ENCODE measurements at places on chromosomes 3 and 15. TPM values are rescaled to one million over a fixed set of nuclear protein-coding genes. Genes with fewer than 3 reads are reported as not detected.

GRCh38 chr3:4956738-4957137, 22.5 kb upstream of the BHLHE40 start:
- no peak for DNase-seq

- no peak for DNase-seq
These were observed 105.7 kb downstream of the PPP2R3A start for GRCh38 chr3:136070953-136071949.

The GOLGA8S gene
- not detected for total RNA-seq

The LRTM1 gene
- not detected for total RNA-seq

GRCh38 chr15:101266034-101266433, 11.3 kb downstream of the SELENOS start:
- DNase-seq: no peak

The REC114 gene
- not detected for total RNA-seq

DNA sequence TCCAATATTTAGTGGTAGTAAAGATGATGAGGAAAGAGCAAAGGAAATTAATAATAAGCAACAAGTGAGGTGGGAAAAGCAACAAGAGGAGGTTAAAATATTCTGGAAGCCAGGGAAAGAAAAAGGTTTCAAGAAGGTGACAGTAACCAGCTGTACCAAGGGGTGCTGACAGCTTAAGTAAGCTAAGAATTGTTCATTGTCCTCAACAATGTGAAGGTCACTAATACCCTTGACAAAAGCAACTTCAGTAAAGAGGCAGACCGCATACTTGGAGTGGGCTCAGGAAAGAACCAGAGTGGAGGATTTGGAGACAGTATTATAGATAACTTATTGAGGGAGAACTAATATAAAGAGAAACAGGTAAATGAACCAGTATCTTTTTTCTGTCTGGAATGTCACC, 116.2 kb downstream of the GBE1 start:
- no peak for DNase-seq

DNA sequence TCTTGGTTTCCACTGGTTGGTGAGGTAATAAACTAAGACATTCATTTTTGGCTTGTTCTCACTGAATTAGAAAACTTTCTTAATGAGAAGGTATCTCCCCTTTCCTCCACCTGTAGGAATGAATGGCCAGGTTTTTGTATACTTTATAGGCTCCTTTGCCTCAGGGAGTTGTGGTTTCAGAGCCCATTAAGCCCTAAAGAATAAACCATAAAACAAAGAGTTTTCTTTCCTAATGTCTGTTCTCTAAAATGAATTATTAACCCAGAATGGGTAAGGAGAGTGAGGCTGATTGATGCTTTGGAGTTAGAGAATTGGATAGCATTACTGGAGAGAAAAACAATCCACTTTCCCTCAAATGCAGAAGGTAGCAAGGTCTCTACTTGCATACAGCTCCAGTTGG, 67.6 kb downstream of the TIGIT start:
- no peak for DNase-seq

GRCh38 chr3:148773805-148774204, 53.8 kb upstream of the CPB1 start:
- DNase-seq: no peak

All from suprapubic skin (tissue), 4 donors.